T-helper 1 cell (primary cell): ENCODE measurements at places on chromosomes 7 and 10.

DNA sequence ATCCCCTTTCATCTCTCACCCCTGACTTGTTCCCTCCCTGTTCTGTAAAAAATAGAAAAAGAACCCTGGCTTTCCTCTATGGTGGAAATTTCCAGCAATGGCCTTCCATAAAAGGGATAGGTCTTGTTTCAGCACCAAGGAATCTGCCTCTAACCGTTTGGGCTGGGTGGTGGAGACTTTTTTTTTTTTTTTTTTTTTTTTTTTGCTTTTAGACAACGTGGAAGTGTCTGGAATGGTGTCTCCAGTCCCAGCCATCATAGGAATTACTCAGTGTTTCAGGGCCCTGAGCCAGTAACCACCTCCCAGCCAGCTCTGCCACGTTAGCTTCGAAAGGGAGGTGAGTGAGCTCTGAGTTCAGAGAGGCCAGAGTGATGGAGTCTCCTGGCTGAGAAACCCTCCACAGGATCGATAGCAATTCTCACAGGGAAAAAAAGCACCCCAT lies 97.3 kb upstream of the COL1A2 start:
- DNase-seq, result no peak

DNA sequence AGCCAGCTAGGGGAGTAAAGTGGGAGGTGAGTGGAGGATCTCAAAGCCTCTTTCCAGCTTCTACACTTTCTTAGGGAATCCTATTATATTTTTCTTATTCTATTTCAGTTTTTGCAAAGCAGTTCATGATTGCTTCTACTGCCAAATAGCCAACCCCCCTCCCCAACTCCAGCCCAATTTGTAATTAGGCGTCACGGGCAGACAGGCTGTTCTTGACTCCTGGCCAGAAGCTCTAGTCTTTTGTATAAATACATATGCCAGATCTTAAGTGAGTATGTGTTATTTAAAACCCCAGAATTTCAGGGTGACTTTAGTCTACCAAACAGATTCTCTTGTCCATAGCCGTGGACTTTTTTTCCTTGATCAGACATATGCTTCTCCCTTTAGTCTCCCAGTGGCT lies 255.2 kb downstream of the BUB3 start:
- no peak for DNase-seq

GRCh38 chr7:75642810-75643486 lies 95.8 kb downstream of the HIP1 start:
- peak; percentile 40 for DNase-seq

DNA sequence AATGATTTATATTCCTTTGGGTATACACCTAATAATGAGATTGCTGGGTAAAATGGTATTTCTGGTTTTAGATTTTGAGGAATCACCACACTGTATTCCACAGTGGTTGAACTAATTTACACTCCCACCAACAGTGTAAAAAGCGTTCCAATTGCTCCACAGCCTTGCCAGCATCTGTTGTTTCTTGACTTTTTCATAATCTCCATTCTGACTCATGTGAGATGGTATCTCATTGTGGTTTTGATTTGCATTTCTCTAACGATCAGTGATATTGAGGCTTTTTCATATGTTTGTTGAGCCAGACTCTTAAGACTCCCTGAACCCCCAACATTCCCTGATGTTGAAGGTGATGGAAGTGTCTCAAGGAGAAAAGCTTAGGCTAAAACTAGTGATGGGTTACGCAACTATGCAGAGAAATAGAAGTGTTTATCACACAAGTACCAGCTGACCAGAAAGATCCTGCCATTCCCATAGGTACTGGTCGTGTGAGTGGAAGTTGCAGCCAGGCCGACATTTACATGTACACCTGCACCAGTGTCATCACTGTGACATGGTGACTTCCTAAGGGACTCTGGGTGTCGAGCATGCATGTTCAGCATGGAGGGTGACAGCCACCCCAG lies 711.2 kb upstream of the NRP1 start:
- no peak for DNase-seq

GRCh38 chr10:36109399-36110023 lies 467.4 kb upstream of the FZD8 start:
- no peak for DNase-seq

GRCh38 chr7:26782501-26782900 lies 81.9 kb downstream of the SKAP2 start:
- no peak for DNase-seq

- no peak for DNase-seq
Observed at GRCh38 chr7:116653646-116654045, 18.4 kb upstream of the MET start.

DNA sequence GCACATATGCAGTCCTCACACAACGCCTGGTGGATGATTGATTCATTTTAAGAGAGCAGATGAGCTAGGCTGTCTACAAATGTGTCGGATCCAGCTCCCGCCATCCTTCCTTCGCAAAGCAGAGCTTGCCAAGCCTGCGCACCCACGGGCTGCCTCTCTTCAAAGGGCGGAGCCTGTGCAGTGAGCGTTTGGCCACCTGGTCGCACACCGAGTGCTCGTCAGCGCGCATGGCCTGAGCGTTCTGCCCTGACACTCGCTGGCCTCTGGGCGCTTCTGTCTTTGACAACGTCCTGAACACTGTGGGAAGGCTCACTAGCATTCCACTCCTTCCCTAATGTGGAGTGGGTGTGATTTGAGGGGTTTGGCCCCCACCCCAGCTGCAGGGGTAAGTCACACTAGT lies 47.1 kb upstream of the TMEM72 start:
- DNase-seq, result no peak

DNA sequence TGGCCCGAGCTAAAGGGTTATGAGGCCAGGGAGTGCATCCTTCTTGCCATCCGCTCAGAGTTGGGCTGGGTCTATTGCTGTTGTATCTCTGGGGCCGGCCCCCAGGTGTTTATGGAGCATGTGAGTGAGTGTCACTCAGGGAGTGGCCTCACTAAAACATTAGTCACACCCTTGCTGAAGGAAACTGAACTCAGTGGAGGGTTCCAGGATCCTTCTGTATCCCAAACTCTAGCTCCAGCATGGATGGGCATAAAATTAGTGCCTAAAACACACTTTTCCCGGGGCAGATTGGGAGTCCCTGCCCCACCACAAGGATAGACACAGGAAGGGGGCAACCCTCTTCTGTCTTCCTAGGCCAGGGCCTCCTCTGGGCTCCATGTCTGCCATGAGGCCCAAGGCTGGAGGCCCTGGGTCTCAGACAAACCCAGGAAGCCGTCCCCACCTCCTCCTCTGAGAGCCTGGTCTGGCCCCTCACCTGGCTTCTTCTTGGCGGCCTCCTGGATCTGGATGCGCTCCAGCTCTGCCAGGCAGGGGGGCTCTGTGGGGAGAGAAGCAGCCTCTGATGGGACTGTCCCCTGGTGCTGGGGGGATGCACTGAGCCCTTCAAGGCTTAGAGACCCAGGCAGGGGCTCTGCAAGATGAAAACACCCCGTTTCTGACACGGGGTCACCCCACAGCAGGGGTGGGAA lies 24.5 kb downstream of the SPOCK2 start:
- no peak for DNase-seq

- DNase-seq, result no peak
Observed at GRCh38 chr10:55183993-55184392, 383.0 kb upstream of the PCDH15 start.

DNA sequence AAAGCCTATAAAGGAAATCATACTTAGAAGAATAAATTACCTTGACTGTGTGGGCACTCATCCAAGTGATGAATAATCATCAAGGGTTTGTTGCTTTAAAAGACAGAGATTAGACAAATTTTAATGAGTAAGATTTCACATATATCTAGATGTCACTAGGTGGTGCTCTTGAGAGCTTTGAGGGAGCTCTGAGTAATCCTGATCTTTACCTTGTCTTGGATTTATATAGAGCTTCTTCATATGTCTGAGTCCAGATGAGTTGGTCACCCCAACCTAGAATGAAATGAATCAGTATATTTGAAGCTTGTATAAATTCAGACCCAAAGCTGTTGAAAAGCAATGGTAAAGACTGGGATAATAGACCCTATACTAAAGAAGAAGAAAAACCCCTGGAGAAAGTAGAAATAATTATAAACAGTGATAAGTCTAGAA lies 3.7 kb downstream of the AGR2 start:
- DNase-seq, result peak; percentile 18

DNA sequence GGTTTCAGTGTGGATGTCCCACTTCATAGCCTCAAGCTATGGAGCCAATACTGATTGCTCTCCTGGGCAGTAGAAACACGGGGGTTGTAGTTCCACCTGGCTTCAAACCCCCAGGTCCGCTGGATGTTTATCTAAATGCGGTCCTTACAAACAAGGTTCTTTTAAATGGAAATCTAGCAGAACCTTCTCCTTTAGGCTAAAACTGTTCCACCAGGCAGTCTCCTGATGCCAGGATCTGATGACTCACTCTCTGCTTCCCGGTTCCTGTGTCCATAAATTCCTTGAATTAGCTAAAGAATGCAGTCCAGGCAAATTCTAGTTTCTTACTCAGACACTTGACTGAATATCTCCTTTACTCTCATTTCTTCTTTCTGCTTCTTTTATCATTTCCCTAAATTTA lies 108.4 kb upstream of the FAM3C start:
- DNase-seq, result no peak

GRCh38 chr10:7649673-7650300 lies 17.0 kb downstream of the ITIH5 start:
- DNase-seq, result no peak

DNA sequence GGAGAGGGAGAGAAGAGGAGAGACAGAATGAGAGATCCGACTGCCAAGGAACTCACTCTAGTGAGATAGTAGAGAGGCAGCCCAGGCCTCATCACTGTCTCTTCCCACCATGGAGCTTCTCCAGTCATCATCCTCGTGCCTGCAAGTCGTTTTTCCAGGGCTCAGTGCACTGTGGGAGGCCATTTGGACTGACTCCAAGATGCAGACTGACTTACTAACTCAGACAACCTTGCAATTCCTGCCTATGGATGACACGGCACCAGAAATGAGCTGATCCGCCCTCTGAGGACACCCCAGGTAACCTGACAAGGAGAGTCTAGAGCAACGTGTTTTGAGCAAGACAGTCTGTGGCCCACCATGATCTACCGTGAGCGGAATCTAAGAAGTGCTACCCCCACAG lies 154.9 kb downstream of the GLI3 start:
- no peak for DNase-seq

GRCh38 chr10:124063750-124064603 lies 29.4 kb downstream of the CHST15 start:
- no peak for DNase-seq

DNA sequence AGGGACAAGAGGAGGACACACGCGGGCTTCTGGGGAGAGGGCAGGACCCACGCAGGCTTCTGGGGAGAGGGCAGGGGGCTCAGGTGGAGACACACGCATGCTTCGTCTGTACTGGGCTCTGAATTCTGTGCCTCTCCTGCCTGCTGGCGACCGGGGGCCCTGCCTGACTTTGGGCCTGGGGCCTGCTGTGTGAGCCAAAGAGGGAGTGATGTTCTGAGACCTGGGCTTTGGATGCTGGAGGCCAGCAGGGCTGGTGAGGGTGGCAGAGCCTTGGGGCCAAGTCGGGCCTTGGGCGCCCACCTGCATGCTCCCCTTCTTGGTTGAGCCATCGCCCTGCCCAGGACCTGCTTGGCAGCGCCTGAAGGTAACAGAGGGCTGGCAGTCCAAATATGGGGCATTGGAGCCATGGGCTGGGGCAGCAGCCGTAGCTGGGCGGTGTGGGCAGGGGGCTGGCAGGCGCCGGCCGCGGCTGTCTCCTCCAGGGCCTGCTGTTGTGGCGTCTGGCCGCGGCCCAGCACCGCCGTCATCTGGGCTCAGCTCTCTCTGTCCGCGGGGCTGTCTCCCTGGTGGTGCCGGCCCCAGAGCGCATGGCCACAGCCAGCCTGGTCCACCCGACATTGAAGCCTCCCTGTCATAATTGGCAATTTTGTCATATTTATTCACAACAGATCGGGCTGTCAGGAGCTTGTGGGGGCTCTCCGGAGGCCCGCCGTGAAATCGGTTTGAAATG lies 78.9 kb downstream of the UNCX start:
- DNase-seq, result no peak

GRCh38 chr10:46094931-46095750 lies 49.1 kb upstream of the MSMB start:
- DNase-seq, result no peak

GRCh38 chr7:43768887-43769272 lies 10.4 kb downstream of the BLVRA start:
- DNase-seq, result no peak

GRCh38 chr10:44261710-44262455 lies 123.0 kb downstream of the CXCL12 start:
- no peak for DNase-seq

- no peak for DNase-seq
Observed at GRCh38 chr10:51001587-51001986, 72.7 kb upstream of the PRKG1 start.

- no peak for DNase-seq
Observed at GRCh38 chr10:14039968-14040668, 290.6 kb downstream of the FRMD4A start.

DNA sequence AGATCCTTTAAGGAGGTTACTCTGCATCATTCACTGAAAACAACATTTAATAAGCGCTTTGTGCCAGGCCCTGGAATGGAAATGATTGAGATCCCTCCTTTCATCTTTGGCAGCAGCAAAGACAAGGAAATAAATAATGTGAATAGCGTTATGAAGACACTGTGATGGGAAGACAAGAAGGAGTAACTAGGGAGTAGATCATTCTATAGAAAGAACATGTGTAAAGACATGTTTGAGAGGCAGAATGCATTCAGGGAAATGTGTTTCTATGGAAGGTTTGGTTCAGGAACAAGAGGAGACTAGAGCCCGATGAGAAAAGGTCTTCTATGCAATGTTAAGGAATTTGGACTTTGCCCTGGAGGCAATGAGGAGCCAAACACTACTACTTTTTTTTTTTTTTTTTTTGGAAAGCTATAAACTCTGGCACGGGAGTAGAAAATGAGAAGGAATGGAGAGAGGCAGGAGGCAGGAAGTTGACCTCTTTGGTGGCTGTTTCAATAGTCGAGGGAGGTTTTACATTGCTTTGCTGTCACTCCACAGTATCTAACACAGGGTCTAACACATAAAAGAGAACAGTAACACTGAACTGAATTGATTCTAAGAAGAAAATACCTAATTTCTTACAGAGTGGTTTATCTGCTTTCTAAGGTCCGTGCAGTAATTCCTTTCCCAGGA lies 44.9 kb downstream of the SMURF1 start:
- DNase-seq, result no peak

DNA sequence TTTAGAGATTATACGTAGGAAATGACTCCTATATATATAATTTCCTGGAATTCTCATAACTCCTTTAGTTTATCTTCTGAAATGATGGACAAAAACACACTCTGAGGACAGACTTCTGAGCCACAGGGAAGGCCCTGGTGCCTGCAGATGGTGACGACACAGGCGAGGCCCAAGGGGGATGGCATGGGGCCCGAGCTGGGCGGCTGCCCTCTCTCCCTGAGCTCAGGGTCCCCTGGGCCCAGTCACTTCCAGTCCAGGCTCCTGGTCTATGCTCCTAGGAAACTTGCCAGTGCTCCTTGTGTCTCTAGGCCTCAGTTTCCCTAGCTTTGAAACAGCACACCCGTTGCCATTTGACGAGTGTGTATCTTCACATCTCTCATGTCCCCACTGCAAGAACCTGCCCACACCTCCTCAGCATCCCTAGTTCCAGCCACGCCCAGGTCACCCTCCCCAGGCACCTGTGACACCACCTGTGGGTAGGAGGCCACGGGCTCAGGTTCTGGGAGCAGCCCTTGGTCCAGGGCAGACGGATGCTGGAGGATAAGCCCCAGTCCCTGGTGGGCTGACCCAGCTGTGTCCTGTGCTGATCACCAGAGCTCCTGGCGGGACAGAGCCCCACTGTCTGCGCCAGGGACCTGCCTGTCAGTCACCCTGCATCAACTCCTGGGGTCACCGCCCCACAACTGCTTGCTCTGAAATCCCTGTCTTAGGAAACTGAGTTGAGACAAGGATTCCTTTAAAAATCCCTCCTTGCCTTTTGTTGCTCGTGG lies 23.4 kb upstream of the SHH start:
- no peak for DNase-seq
